ENCODE measurements at places on chromosomes 13 and 19. TPM values are rescaled to one million over a fixed set of nuclear protein-coding genes. Genes with fewer than 3 reads are reported as not detected.

GRCh38 chr19:38537071-38537936 is 80.4 kb downstream of the MAP4K1 start:
- DNase-seq: no peak

DNA sequence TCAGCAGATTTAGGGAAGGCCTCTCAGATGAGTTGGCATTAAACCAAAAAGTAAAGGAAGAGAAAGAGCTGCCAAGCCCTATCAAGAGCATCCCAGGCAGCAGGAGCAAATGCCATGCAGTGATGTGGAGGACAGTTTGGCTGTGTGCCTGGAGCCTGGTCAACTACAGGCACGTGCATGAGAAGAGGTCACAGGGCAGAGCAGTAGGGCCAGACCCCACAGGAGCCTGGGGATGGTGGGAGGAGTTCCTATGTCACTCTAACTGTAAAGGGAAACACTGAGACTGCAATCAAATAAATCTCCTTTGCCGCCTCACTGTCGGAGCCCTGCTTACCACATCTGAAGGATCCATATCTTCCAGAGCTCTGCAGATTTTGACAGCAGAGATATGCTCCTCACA is 240.5 kb downstream of the ENOX1 start:
- DNase-seq: no peak

DNA sequence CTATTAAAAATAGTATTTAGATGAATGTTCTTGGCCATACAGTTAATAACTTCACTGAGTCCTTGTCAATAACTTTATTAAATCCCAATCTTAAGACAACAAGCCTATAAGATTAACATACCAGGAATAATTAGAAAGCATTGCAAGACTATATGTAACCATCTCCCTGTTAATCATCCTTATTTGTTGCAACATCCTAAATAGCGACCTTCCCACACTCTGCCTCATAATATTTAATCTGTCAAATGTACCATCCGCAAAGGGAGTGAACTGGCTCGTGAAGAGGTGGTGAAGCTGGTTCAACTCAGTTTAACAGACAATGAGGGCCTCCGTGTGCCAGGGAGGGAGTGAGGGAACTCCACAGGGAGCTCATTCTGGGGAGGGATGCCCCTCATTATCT is 33.9 kb downstream of the KL start:
- DNase-seq: no peak

- no peak for DNase-seq
Observed at GRCh38 chr13:97272526-97272925, 50.4 kb downstream of the MBNL2 start.

DNA sequence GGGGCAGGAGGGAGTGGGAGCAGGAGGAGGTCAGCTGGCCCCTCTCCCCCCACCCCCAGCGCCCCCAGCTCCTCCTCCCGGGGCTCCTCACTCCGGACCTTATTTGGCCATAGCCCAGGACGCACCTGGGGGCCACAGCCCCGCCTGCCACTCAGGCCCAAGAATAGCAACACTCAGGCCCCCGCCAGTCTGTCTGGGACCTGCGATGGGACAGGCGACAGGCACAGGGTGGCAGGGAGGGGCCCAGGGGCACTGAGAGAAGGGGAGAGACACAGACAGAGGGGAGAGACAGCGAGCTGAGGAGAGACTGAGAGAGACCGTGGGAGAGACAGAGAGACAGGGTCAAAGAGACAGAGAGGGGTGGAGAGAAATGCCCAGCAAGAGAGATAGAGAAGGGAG is 10.2 kb downstream of the JOSD2 start:
- no peak for DNase-seq

- DNase-seq: no peak
Observed at GRCh38 chr19:17063428-17063827, 11.8 kb downstream of the HAUS8 start.

- DNase-seq: no peak
Observed at GRCh38 chr13:75968103-75968838, 332.1 kb downstream of the LMO7 start.

DNA sequence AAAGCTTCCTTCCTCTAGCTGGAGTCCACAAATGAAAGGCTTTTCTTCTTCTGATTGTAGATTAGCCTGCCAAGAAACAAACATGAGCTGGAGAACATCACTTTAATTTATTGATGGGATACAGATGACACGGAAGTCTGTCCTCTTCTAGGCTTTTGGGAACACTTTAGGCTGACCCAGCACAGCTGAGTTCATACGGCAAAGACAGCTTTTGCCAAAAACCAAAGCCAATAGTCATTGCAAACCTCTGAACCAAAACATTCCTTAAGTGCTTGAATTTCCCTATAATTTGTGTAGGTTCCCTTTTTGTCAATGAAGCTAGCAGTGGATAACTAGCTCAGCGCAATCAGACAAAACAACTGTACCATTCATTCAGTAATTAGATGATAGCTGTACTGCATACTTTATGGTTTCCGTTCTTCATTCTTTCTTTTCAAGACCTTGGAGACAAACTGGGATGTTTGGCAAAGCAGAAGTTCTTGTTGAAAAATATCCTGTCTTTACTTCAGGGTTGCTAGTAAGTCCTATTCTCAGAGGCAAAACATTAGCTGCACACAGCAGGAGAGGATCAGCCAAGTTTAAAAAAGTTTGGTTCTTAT is 95.7 kb upstream of the SPRY2 start:
- DNase-seq: no peak

DNA sequence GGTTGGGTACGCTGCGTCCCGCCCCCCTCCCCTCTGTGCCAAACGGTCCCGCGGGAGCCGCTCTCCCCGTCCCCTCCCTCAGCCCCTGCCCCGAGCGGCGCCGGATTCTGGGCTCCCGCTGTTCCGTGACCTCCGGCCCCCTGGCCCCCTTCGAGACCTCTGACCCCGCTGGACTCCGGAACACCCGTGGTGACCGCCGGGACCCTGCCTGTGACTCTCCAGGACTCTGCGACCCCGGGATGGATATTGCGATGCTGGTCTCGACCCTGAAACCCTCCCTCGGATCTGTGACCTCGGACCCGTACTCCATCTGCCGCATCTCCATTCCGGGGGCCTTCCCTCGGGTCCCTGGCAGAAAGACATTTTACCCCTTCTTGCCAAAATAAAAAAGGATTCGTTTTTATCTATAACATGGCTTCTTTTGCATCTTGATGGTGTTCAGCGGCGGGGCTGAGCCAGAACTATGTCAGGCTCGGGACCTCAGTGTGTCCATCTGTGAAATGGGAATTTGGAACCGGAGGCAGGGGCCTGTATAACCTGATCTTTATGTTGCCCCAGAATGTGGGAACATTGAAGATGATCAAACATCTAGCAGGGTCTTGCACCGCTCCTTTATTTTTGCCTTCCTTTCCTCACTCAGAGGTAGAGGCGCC is 654 bp upstream of the MEGF8 start:
- DNase-seq: no peak

GRCh38 chr13:113723410-113724015 is 35.5 kb upstream of the TMEM255B start:
- no peak for DNase-seq

GRCh38 chr19:28633319-28634018 is 579.5 kb downstream of the UQCRFS1 start:
- no peak for DNase-seq

DNA sequence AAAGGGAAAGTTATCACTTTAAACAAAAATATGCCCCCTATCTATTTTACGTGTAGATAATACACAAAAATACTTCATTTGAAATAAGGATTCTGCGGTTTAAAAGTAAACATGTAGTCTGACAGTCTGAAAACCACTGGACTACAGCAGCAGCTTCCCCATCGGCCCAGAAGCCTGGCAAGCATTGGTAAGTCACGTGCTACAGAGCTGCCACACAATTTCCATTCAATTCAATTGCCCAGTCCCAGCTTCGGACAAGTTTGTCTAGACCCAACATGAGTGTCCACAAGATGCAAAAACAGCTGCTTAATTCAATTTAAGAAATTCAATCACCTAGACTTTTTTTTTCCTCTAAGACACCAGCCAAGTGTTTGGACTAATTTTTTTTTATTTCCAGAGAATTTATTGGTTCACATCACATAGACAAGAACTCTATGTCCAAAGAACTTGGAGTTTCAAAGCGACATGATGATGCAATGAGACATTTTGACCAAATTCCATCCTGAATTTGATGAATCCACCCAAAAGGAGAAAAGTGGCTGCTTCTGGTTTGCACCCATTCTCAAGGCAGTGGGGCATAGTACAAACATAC is 458.9 kb downstream of the COG6 start:
- no peak for DNase-seq

DNA sequence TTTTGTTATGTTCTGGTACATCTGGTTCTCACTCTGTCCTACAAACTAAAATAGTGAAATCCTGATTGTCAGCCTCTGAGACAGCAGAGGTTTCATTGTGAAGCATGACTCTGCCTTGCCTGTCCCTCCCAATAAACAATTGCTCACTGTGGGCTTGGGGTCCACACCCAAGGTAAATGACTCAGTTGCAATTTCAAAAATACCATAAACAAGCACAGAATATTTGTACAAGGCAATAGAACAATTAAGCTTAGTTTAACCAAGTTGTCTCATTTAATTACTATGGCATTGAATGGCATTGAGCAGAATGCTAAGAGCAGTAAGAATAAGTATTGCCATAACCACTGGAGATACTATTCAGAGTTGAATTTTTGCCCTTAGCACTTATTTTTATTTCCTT is 353.6 kb downstream of the SPRY2 start:
- no peak for DNase-seq

DNA sequence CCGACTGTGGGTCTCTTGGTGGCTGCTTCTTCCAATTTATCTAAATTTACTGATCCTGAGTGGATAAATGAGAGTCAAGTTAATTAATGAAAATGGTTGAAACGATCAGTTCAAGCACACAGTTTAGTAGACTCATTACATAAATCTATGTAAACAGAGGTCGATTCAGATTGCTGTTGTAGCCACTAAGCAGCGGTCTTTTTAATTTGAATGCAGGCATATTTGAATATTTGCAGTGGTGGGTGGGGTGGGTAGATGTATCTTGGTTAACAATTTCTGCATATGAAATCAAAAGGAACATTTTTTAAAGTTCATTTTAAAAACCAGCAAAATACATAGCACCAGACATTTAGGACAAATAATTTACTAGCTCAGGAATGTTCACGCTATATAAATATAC is 325.9 kb downstream of the KLF12 start:
- no peak for DNase-seq

DNA sequence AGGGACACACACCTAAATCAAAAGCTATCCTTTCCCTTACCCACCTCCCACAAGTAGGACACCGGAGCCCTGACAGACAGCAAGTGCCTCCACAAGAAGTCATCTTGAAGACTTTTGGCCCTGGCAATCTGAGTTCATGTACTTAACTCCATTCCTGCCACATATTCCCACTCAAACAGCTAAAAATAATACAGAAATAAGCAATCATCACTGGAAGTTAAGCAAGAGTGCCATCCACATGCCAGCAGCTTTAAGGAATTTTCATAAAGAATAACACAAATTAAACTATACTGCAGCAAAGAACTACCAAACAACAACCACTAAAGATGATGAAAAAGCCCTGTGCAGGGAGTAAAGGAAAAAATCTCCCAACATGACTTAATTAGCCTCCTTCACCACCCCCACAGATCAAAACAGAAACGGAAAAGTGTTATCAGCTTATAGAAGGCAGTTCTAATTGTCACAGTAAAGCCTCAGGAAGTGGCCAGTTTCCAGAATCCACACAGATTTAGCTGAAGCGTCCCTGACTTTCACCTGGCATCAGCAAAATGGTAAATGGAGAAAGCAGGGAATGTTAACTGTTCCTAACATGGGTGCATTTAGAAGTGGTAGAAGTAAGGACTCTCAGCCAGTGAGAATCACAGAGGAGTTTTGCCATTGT is 343.9 kb downstream of the TBC1D4 start:
- DNase-seq: no peak

DNA sequence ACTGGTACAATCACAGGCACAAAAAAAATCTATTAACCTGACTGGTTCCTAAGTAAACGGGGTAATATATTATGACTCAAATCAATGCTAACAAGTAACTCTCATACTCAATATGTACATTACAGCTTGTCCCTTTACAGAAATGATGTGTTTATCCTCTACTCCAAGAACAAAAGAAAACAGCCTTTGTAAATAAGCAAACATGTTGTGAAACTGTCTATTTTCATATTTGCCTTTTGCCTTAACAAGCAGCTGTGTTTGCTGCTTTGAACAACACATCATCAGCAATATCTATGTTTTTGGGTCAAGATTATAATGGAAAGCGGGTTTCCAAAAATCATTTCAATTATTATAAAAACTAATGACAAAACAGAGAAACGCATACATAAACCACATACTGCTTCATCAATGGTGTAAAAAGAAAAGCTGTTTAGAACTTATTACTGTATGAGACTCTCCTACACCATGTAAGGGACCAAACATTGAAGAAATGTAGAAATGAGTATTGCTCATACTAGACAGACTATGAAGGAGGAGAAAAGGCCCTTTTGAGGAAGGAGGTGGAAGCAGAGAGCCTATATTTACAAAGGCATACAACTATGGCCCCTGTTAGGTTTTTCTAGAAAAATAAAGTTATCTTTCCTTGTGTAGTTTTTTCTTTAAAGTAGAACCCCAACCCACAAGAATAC is 14.8 kb downstream of the TBC1D4 start:
- no peak for DNase-seq

DNA sequence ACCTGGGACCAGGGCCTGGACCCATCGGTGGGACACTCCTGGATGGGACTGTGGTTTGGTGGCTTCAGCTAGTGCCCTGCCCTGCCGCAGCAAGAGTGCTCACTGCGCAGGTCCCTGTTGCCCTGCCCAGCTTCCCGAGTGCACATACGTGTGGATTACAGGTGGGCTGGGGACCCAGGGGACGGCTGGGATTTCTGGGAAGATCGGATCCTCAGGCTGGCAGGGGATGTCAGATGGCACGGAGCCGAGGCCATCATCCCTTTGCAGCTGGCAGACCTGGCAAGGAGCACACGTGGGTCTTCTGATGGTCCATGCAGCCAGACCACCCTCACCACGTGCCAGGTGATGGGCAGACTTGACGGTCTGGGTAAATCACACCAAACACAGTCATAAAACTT is 69.3 kb downstream of the CHST8 start:
- no peak for DNase-seq

DNA sequence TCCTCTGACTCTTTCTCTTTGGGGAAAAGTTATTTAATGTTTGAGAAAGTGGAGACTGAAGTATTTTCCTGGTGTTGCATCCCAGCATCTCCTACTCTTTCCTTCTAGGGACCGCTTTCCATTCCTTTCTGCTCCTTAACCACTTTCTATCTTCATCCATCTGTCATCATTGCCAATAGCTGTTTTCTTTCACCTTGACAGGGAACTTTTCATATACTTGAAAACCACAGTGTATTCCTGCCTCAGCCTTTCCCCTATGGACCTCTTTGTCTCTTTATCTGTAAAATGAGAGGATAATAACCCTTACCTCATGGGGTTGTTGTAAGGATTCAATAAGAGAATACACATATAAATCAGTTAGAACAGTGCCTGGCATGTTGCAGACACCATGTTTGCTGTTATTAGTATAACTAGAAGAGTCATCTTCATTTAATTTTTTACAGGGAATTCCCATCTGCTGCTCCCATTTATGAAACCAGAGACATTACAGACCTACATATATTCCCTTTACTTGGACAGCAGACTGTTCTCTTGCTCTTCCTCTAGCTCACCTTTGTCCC is 31.8 kb downstream of the LCP1 start:
- no peak for DNase-seq

- no peak for DNase-seq
Observed at GRCh38 chr19:24159707-24160106, 72.7 kb downstream of the ZNF254 start.

Gene WASF3
- 3.2 TPM for total RNA-seq

Gene LGALS4
- 2,847 TPM for total RNA-seq

Gene CALR
- 369 TPM for total RNA-seq

Gene GRK1
- total RNA-seq: 1.7 TPM

Gene LILRB2
- total RNA-seq: 11.6 TPM

Gene URAD
- 118 TPM for total RNA-seq

Gene BCL2L12
- total RNA-seq: 28.9 TPM

Gene CLPTM1
- 156 TPM for total RNA-seq

Gene IL12RB1
- 3.2 TPM for total RNA-seq

Gene ADGRE2
- 16.5 TPM for total RNA-seq

Measured in Peyer's patch (tissue), 4 donors.